H9 (cell line): ENCODE measurements at places on chromosomes 16 and 17.

GRCh38 chr17:12887088-12887487 lies 97.8 kb downstream of the ARHGAP44 start:
- DNase-seq = no peak

GRCh38 chr16:49049191-49049590 lies 232.4 kb downstream of the CBLN1 start:
- DNase-seq = no peak

DNA sequence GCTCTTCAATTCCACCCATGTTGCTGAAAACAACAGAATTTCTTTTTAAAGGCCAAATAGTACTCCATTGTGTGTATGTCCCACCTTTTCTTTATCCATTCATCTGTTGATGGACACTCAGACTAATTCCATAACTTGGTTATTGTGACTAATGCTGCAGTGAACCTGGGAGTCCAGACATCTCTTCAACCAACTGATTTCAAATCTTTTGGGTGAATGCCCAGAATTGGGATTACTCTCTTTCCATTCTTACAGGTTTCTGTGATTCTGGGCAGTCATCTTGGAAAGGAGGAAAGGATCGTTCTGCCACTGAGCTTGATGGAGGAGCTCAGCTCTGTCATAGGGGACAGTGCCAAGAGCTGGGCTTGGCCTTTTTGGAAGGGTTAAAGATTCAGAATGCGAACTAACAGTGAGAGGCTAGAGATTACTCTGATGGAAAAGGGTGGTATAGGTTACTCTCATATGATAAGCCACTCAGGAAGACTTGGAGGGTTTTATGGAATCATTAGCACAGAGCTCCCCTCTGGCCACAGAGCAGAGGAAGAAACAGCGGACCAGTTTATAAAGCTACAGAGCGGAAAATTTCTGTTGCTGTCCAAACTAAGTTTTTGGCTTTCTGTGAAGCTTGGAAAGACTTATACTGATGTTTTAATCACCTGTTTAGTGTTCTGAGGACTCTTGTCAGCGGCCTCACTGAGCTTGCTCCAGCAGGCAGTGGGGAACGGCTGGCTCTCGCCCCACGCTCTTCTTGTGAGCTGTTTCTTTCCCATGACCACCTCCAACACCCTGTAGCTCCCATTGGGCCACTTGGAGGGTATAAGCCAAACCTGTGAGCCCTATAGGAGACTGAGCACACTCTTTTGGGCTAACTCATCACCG lies 48.3 kb downstream of the HIC1 start:
- DNase-seq = no peak

DNA sequence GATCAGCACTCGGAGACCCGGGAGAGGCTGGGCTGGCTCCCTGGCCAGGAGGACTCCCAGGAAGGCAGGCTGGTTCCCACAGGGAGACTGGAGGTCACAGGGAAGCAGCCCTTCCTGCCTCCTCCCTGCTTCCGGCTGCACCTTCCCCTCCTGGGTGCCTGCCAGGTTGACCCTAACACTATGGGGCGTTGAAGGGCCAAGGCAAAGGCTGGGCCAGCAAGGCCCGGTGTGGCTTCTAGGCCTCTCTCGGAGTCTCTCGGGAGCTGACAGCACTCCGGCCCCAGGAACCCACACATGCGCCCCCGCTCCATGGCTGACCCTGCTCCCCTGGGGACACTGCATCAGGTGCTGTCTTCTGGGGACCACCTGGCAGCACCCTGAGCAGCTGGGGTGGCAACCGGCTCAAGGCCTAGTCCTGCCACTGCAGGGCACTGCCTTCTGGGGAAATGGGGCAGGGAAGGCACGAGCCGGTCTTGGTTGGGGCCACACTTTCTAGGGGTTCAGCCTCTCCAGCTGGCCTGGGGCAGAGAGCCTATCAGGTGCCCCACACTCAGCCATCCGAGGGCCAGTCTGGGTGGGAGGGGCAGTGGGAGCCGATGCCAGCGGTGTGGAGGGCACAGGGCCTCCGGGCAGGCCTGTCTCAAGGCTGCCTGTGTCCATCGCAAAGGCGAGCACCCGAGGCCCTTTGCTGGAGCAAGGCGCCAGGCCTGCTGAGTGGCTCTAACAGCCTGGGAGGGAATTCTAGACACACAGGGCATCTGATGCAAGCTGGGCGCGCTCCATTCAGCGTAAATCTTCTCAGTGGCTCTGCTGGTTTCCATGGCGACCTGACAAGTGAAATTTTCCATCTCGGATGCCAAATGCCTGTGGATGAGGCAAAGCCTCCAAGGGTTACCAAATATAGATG lies 5.6 kb upstream of the MTSS2 start:
- no peak for DNase-seq

- DNase-seq = no peak
Measured at GRCh38 chr17:4276514-4276913, 12.7 kb upstream of the ANKFY1 start.

DNA sequence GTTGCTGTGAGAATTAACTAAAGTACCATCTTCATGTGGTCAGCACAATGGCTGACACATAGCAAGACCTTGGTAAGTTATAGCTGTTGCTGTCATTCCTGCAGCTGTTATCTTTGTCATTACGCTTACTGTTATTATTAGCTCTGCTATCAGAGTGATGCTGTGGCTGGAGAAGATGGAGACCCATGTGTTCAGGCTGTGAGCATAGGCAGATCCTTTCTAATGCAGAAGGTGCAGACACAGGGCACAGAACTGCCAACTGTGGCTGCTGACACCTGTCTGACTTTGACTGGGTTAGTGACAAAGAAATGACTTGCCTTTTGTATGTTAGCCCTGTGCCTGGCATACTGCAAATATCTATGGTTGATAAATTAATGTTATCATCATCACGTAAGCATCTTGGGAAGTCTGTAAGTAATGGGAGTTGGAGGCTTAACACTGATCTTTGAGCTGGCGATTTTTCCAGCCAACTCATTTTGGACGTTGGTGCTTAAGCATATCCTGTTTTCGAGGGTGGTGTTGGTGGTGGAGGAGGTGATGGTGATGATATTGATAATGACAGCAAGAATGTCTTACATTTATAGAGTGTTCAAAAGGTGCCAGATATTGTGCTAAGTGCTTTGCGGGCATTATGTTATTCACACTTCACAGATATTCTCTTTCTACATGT lies 695.3 kb downstream of the WWOX start:
- DNase-seq = no peak

- no peak for DNase-seq
Measured at GRCh38 chr17:26782153-26782552, 511.8 kb upstream of the WSB1 start.

- DNase-seq = no peak
Measured at GRCh38 chr16:87880117-87880696, 10.9 kb upstream of the SLC7A5 start.

DNA sequence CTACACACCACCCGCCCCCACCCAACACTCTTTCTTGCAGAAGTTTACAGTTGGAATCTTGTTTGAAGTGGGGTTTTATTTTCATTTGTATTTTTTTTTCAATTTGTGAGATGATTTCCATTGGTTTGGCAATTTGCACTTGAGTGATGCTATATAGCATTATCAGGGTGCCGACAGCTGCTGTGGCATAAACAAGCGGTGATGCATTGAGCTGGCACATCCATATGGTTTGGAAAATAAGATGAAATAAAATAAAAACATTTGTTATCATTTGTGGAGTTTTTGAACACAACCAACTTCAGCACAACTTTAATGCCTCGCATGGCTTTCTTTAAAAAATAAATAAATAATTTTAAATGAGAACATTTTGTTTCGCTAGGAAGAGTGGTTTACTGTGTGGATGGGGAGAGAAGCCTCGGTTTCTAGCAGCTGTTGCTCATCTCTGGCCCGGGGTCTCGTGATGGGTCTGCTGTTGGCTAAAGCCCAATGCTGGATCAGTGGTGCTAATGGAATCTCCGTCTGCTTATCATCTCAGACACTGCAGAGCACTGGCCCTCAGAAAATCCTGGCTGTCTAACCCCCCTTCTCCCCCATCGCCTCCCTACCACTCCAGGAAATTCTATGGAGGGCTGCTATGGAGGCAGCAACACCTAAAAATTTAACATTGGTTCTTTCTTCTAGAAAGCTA lies 192.3 kb upstream of the MAF start:
- DNase-seq = no peak

- peak; percentile 76 for DNase-seq
Measured at GRCh38 chr16:85393674-85394451, 219.3 kb upstream of the GSE1 start.

DNA sequence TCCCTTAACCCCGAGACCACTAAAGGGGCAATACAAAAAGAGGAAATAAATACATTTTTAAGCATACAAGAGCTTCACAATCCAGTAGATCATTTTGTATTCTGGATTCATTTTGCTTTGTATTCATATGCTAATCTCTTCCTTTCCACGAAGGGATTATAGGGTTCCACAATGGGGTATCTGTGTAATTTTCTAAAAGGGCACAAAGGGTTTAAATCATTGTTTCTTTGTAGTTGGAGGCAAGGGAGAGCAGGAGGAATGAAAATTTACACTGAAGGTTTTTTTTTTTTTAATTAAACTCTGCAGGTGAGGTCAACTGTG lies 592 bp upstream of the NUFIP2 start:
- DNase-seq = no peak

- peak; percentile 40 for DNase-seq
Measured at GRCh38 chr17:70945386-70945785, 776.1 kb downstream of the KCNJ2 start.

DNA sequence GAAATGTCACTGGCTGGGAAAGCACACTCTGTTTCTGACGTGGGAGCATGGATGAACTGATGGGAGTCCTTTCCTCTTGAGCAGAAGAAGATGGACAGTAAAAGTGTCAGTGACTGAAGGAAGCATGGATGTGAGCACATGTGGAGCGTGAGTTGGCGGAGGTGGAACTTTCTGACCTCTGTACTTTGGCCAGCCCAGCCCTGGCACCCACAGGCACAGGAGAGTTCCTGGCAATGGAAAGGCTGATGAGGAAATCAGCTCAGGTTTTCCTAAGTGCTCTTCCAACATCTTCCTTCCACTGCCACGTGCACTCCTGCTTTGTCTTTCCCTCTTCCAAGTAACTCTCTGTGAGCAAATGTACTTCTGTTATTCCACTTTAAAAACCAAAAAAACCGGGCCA lies 276.8 kb downstream of the NTN1 start:
- no peak for DNase-seq

DNA sequence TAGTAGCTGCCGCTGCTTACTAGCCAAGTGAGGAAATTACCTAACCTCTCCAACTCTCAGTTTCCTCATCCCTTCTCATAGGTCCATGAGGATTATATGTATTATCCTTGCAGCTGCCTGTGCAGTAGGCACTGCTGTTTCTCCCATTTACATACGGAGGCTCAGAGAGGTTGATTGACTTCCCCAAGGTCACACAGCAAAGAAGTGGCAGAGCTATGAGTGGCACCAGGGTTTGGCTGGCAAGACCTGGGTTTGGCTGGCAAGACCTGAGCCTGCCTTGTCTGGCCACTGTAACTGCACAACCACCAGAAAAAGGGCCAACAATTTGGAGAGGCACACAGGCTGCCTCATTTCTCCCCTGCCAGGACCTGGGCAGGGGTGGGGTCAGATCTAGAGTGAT lies 2.5 kb upstream of the NDRG4 start:
- no peak for DNase-seq

DNA sequence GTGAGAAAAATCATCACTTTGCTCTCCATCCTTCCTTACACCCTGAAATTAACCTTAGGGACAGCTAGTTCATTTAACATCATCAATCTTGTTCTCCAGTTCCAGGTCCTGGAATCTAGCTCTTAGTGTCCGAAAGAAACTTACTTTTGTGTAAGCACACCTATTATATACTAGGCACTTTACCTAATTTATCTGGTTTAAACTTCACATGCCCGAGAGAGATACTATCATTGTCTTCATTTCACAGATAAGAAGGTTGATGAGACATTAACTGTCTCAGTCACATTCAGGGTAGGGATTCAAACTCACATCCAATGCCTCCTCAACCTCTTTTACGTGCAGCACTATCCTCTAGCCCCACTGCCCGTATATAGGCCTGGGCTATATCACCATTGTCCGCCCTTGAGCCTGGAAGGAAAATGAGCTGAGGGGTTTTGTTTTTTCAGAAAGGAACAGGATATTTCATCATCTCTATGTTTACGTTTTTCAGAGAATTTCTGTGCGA lies 501 bp upstream of the AP2B1 start:
- DNase-seq = no peak

- DNase-seq = peak; percentile 31
Measured at GRCh38 chr17:78529871-78530670, 47.1 kb downstream of the DNAH17 start.

GRCh38 chr16:24729951-24730815 lies 732 bp downstream of the TNRC6A start:
- DNase-seq = no peak

DNA sequence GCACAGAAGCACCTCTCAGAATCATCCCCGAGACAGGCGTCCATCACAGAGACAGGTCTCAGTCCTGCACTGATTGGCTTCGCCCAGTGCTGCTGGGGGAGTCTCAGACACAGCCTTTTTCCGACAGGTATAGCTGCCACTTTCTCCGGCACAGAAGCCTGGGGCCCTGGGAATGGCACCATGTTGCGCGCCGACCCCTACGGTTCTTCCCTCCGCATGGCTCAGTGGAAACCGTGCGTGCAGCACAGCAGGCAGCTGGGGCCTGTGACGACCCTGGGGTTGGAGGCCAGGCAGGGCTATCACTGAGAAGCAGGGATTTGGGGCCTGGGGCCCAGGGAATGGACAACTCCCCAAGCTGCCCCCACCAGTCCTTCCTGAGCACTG lies 29.7 kb upstream of the CDH15 start:
- no peak for DNase-seq

GRCh38 chr16:30076276-30076791 lies 540 bp downstream of the PPP4C start:
- no peak for DNase-seq

DNA sequence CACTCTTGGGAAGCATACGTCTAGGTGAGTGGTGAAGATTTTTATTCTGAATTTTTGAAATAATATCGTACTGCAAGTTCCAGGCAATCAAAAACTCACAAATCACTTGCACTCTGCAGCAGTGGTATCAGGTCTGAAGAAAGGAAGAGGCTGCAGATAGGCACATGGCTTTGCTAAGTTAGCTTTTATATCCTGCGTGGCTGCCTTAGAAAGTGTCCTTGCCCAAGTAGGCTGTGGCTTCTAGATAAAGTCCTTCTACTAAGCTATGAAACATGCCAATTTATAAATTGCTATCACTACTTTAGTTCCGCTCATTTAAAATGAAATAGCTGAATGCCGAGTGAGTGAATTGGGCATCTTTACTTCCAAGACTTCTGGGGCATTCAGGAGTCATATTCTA lies 17.9 kb downstream of the WWOX start:
- no peak for DNase-seq

- no peak for DNase-seq
Measured at GRCh38 chr16:74577882-74578366, 29.0 kb downstream of the GLG1 start.
